NCI-H1417 treated with DMSO at 0.1 percent for 48 hours (cell line): ENCODE measurements at places on chromosomes 3 and 15.

DNA sequence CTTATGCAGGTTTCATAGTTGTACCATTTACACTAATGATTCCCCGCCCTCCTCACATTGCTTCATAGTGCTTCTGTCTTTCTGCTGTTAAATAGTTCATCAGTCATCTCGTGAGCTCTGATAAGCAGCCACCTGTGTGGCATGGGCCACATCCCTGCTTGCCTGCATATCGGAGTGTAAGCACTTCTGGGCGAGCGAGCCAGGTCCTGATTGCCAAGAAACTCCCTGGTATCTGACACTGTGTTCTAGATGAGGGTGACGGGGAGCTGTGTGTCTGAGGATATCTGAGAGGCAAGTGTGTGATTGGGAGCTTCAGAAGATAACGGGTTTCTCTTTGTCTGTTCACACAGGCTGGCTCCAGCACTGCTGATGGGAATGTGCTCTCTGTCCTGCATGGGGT, 130.6 kb downstream of the LRIG1 start:
- no peak for DNase-seq

DNA sequence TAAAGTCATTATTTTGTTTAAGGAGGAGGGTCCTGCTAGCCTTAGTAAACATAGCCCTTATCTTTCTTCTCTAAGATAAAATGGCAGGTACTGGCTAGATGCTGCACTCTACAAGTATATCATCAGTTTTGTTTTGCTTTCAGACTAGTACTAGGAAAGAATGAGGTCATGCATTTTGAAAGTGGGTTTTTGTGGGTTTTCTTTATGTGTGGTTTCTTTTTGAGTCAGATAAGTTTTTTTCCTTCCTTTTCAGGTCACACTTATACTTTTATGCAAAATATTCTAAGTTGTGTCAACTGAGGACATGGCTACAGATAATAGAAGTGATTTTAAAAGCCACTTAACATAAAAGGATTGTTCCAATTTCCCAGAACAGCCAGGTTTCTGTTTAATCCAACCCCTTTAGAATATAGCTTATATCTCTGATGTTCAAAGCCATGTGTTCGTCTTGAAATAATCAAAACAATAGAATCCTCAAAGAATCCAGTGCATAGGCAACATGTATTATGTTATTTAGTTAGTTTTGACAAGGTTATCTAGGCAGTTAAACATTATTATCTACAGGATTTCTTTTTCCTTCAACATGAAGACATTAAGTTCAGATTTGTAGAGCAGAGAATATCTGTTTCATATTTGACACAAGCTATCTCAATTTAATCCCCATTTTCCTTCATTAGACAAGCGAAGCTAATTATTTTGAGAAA, 406.2 kb downstream of the RBMS3 start:
- no peak for DNase-seq

- no peak for DNase-seq
Measured at GRCh38 chr3:141955175-141955574, 78.7 kb downstream of the ATP1B3 start.

DNA sequence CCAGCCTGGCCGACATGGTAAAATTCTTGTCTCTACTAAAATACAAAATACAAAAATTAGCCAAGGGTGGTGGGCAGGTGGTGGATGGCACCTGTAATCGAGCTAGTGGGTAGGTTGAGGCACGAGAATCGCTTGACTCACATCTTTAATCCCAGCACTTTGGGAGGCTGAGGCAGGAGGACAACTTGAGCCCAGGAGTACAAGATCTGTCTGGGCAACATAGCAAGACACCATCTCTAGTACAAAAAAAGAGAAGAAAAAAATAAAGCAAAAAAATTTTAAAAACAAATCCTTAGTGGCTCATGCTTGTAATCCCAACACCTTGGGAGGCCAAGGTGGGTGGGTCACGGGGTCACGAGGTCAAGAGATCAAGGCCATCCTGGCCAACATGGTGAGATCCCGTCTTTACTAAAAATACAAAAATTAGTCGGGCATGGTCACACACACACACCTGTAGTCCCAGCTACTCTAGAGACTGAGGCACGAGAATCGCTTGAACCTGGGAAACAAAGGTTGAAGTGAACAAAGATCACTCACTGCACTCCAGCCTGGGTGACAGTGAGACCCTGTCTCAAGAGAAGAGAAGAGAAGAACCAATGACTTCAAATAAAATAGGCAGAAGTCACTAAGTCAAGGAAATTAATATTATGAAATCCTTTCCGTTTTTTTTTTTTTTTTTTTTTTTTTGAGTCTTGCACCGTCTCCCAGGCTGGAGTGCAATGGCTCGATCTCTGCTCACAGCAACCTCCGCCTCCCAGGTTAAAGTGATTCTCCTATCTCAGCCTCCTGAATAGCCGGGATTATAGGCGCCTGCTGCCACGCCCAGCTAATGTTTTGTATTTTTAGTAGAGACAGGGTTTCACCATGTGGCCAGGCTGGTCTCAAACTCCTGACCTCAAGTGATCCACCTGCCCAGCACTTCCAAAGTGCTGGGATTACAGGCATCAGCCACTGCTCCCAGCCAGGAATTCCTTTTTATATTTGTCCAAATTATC, 4.9 kb downstream of the RHOA start:
- no peak for DNase-seq

DNA sequence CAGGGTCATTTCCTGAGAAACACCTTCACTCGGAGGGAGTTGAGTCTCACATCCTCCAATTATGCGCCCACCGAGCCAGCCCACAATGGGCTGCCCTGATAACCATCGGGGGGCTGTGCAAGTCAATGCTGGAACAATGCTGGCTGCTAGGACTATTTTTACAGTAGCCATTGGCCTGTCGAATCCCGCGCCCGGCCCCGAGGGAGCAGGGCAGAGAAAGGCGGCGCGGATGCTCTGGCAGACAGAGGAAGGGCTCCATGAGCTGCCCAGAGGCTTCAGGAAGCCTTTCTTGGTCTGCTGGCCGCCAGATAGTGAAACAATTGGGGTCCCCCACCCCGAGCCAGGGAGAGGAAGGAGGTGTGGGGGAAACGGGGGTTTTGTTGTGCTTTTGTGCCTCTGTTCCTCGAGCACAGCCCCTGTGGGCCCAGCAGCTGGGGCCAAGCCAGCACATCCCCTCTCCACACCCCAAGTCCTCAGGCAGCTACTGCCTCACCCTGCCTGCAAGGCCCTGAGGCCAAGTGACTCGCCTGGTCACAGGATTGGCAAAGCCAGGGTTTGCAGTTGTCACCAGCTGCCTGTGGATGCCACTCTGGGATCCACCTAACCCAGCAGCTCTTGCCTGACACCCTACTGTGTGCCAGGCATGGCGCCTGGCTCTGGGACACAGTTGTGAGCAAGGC, 39.0 kb downstream of the SLC6A6 start:
- no peak for DNase-seq

- DNase-seq: no peak
Measured at GRCh38 chr3:138328341-138328740, 1.3 kb downstream of the NME9 start.

- no peak for DNase-seq
Measured at GRCh38 chr3:139222100-139222657, 121.6 kb upstream of the MRPS22 start.

- no peak for DNase-seq
Measured at GRCh38 chr3:42148086-42148848, 57.1 kb downstream of the TRAK1 start.

- DNase-seq: no peak
Measured at GRCh38 chr3:12938258-12938711, 96.9 kb upstream of the RPL32 start.

GRCh38 chr3:181530584-181530983, 181.1 kb upstream of the SOX2 start:
- no peak for DNase-seq
